ENCODE measurements at places on chromosomes 12 and 14. TPM values are rescaled to one million over a fixed set of nuclear protein-coding genes. Genes with fewer than 3 reads are reported as not detected.

Gene RHOJ
- total RNA-seq = 4.5 TPM

Gene COX8C
- not detected for total RNA-seq

Gene LHX5
- 0.41 TPM for total RNA-seq

Gene MYF5
- not detected for total RNA-seq

Gene RNASE7
- total RNA-seq = not detected

Gene FAM181A
- 2.4 TPM for total RNA-seq

Gene SLCO1B1
- not detected for total RNA-seq

Gene MIS18BP1
- 17.9 TPM for total RNA-seq

Gene CCDC197
- not detected for total RNA-seq

Gene CAPZA3
- not detected for total RNA-seq

Gene WDR20
- total RNA-seq = 39.5 TPM

Gene PKP2
- total RNA-seq = 7.3 TPM

Gene GPR65
- under 0.01 TPM for total RNA-seq

Measured in frontal cortex (tissue), 4 donors.